ENCODE measurements at places on chromosomes 4 and X. TPM values are rescaled to one million over a fixed set of nuclear protein-coding genes. Genes with fewer than 3 reads are reported as not detected.

DNA sequence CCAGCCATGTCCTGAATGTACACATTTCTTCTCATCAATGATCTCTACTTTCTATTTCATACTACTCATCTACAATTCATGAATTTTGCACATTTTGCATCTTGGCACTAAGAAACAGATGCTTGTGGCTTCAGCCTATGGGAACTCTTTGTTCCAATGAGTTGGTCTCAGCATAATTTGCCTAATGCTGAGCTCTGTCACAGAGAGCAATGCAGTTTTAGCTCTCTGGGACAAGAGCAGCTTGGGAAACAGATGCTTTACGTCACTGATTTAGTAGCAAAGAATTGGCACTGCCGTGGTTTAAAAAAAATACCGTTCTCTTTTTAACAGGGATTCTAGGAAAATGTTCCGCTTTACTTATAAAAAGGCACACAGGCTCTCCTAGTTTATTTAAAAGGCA is 162.4 kb downstream of the WDFY3 start:
- no peak for DNase-seq

DNA sequence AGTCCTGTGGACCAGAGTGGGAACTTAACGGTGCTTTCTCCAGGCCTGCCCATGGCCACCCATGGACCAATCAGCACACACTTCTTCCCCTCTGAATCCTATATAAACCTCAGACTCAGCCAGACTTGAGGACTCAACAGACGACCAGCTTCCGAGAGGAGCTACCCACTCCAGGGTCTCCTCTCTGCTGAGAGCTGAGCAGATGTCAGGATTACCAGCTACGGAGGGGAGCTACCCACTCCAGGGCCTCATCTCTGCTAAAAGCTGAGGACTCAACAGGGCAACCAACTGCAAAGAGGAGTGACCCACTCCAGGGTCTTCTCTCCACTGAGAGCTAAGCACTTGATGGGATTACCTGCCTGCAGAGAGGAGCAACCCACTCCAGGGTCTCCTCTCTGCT is 80.0 kb upstream of the DDX60 start:
- no peak for DNase-seq

DNA sequence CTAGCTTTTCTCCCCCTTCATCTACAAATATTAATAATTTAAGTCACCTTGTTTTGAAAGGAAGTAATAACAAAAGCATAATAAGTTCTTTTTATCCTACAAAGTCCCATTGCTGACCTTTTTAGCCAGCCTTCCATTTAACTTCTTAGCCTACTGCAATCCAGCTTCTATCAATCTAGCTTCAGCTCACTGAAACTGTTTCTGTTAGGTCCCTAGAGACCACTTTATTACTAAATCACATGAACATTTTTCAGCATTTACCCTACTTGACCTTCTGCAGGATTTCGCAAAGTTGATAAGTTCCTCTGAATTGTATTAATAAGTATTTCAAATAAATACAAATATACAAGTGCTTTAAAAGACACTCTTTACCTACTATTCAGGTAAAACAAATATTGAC is 186.5 kb downstream of the ANTXR2 start:
- DNase-seq = no peak

DNA sequence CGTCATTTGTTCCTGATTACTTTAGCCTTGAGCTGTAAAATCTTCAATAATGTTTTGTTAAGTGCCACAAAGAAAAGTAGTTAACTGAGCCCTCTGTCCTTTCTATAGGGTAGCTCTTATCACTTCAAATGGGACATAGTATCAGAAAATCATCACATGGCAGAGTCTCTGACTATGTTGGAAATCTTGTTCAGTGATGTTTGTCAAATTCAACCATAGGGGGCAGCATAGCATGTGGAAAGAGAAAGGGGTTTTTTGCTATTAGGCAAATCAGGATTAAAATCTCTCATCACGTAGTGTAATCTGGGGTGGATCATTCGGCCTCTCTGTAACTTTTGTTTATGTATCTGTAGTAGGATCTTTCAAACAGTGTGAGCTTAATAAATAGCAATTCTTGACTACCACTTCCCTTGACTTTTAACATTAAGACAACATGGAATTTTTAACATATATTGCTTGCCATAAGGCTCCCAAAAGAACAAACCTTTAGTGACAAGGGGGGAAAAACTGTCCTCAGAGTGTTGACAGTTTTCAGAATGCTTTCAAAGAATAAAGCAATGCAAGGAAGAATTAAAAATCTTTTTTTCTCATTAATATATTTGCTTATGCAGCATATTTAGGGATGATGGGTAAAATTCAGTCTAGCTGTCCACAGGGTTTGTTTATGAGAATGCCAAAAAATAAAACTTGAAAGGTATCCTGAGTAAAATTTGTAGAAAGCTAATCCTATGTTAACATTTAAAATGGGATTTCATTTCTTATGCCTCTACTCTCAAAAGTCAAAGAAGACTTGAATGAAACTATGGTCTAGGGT is 127.2 kb downstream of the FBXW7 start:
- no peak for DNase-seq

- DNase-seq = no peak
Observed at GRCh38 chr4:24582235-24582832, 2.0 kb downstream of the DHX15 start.

DNA sequence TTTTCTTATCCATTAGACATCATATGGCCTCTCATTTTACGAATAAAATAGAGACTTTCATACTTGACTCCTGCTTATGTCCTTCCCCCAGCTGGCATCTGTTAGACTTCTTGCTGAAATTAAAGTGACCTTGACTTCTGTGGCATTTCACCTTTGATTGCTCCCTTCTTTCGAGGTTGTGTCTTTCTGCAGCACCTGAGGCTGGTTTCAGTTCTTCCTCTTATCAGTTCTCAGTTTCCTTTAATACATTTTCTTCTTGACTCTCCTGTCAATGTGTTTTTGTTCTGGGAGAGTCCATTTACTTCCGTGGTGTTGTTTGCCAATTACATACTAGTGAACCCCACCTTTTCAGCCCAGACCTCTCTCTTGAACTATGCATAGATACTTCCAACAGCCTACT is 81.6 kb downstream of the RBPJ start:
- DNase-seq = no peak

GRCh38 chr4:41598580-41598979 is 60.6 kb downstream of the LIMCH1 start:
- no peak for DNase-seq

The GABRE gene
- 54.0 TPM for total RNA-seq

The PITX2 gene
- 1.0 TPM for total RNA-seq

The SPOCK3 gene
- not detected for total RNA-seq

Measured in cardiac septum (tissue), 1 donor.